ENCODE measurements at places on chromosomes 7 and 10.

GRCh38 chr7:30173058-30173897 lies 38.5 kb downstream of the MTURN start:
- no peak for DNase-seq

DNA sequence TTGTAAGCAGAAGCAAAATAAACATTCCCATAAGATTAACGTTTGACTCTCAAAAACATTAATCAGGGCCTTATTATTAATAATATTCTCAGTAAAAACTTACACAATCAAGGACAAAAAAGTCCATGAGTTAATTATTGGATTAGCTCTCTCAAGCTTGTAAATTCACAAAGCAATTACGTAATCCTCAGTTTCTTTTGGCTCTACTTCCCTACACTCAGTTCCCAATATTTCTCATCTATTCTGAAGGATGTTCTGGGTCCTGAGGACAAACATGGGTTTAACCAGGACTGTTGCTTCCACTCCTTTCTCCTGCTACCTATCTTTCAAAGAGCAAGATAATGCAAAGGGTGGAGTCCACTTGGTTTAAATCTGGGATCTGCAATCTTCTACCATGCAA lies 15.1 kb downstream of the FBXL13 start:
- no peak for DNase-seq

DNA sequence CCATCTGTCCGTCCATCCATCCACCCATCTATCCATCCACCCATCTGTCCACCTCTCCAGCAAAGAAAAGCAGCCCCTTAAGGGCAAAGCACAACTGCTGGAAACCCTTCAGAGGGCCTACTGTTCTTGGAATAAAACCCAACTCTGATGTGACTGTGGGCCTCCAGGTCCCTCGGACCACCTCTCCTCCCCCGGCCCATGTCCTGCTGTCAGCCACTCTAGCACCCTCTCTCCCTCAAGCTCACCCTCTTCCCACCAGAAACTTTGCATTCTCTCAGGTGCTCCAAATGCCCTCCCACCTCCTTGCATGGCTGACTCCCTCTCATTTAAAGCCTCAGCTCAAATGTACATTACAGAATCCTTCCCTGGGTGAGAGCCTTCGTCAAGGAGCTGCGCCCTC lies 110.3 kb downstream of the ARHGAP22 start:
- DNase-seq, result no peak

DNA sequence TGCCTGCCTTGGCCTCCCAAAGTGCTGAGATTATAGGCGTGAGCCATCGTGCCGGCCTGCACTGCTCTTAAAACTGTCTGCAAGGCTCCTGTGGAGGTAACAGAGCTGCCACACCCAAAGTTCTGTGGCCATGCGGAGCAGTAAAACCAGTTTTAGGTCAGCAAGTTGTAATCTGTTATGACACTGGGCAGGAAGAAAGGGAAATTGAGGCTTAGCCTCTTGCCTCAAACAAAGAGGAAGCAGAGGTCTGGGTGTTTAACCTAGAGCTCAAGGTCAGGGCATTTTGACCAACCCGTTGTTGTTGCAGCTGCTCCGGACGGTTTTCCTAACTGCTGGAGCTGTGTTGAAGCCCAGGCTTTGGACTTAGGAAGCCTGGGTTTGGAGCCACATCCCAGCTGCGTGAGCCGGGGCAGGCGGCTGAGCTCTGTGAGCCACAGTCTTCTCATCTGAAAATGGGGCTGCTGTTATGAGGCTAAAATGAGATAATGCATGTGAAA lies 7.4 kb upstream of the RRP12 start:
- DNase-seq, result no peak

- no peak for DNase-seq
Observed at GRCh38 chr7:102813191-102814024, 64.6 kb downstream of the FAM185A start.

DNA sequence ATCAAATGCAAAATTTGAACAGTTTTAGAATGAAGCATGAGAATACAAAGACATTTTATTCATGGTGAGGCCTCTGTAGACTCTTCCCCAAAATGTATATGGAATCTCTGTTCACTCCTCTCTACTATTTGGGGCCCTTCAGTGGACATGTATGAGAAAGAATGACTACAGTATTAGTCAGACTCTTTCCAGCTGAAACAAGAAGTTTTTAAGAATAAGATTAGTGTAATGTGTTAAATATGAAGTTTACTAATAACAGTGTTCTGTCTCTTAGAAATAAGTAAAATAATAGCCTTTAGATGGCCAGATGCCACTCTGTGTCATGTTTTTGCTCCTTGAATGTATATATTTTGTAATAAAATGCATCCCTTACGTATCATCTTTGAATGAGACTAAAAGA lies 585.6 kb downstream of the SUGCT start:
- DNase-seq, result no peak

GRCh38 chr10:47027108-47027783 lies 116.0 kb downstream of the PTPN20 start:
- DNase-seq, result no peak

GRCh38 chr7:142440219-142440905 lies 182.5 kb upstream of the PRSS58 start:
- DNase-seq, result no peak

DNA sequence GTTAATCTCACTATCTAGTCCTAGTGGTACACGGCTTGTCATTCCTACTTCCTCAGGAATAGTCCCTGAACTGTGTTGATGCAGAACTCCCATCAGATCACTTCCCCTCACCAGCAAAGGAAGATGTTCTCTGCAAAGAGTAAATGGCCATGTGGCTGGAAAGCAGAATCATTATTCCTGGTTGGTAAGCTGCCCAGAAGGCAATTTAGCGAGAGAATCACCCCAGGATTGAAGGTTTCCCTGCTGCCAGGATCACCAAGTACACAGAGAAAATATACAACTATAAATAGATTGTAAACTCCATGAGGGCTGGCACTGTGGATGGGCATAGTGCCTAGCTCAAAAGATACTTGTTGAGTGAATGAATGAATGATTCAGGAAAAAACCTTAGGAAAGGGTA lies 115.0 kb downstream of the GFRA1 start:
- no peak for DNase-seq

- DNase-seq, result no peak
Observed at GRCh38 chr7:80444811-80445210, 67.1 kb downstream of the GNAT3 start.

GRCh38 chr10:49615213-49615612 lies 1.4 kb downstream of the CHAT start:
- DNase-seq, result no peak

- DNase-seq, result no peak
Observed at GRCh38 chr7:100613412-100614175, 1.3 kb downstream of the MOSPD3 start.

GRCh38 chr10:8283986-8284385 lies 229.5 kb downstream of the GATA3 start:
- DNase-seq, result no peak

GRCh38 chr10:18542832-18543231 lies 108.6 kb downstream of the NSUN6 start:
- no peak for DNase-seq

DNA sequence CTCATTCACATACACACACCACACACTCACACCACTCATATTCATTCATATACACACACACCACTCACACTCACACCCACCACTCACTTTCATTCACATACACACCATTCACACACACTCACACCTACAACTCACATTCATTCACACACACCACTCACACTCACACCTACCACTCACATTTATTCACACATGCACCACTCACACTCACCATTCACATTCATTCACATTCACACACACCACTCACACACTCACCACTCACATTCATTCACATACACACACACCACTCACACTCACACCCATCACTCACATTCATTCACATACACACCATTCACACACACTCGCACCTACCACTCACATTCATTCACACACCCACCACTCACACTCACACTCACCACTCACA lies 25.4 kb upstream of the C10orf120 start:
- no peak for DNase-seq

DNA sequence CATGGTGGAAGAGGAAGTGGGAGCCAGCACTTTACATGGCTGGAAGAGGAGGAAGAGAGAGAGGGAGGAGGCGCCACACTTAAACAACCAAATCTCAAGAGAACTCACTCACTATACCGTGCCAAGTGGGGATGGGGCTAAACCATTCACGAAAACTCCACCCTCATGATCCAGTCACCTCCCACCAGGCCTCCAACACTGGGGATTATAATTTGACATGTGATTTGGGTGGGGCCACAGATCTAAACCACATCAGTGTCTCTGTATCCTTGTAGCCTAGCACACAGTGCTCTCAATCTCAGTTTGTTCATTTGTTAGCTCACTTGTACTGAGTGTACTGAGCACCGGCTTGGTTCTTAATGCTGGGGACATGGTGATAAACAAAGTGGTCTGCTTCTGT lies 228.3 kb downstream of the BUB3 start:
- no peak for DNase-seq

- no peak for DNase-seq
Observed at GRCh38 chr7:80432166-80432565, 79.7 kb downstream of the GNAT3 start.

Measured in activated CD8-positive, alpha-beta memory T cell treated with anti-CD3 and anti-CD28 coated beads for 1 hour (primary cell).